ENCODE measurements at places on chromosomes 11 and 22. TPM values are rescaled to one million over a fixed set of nuclear protein-coding genes. Genes with fewer than 3 reads are reported as not detected.
A peak's percentile ranks its signal among the peaks of the same experiment; 100 is the strongest.

DNA sequence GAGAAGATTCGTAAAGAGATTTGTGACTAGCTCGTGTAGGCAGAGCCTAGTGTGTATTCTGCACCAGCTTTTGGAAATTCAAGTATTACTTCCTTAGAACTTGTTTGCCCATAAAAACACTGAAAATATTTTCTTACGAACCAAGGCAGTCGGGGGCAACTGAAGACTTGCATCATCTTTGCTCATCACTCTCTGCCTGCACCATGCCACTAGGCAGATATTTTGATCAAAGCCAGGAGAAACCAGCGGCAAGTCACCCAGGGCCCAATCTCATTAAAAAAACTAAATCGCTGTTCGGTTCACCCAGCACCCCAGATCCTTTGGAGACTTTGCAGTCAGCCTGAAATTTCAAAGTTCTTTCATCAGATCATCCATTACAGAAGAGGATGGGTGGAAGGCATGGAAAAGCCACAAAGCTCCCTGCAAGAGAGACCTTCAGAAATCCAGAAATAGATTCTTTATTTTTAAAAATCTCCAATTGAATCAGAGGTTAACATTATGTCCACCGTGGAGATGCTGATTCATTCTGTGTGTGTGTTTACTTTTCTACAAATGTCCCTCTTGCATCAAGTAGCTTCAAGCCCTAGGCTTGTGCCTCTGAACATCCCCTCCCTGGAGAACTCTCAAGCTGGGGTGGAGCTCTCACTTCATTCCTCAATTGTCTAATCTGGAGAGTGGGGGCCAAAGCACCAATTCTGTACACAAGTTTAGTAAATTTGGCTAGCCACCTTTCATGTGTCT is 78.4 kb downstream of the ETS1 start:
- no peak for DNase-seq

DNA sequence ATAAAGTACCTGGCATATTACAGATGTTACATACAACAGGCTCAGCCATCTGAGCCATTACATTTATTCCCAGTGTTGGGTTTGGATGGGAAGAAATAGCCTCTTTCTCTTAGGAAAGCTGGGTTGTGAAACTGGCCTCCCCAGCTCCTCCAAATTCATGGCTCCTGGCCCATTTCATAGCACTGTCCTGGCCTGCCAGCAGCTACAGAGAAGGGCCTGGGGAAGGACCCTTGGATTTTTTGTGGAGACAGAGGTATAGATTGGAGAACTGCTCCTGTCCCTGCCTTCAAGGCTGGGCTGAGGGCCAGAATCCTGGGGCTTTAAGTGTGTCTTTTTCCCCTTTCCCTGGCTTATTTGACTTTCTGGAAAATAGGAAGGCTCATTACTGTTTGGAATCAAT is 18.0 kb downstream of the PKNOX2 start:
- peak; percentile 50 for DNase-seq

DNA sequence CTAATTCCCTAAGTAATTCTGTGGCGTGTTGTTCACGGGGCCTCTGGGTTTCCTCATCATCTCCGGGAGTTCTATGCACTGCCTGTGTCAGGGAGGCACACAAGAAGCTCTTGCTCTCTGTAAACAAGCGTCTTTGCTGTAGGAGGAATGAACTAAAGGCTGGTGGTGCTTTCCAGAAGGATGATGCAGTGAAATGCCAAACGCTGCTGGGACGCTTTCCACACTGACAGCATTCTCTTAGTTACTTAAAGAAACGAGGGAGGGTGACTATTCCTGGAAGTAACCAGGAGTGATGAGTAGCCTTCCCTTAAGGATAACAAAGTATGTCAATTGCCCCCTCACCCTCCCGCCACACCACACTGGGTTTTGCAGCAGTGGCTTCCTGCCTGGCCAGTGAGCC is 38.5 kb upstream of the NUP50 start:
- peak; percentile 53 for DNase-seq

DNA sequence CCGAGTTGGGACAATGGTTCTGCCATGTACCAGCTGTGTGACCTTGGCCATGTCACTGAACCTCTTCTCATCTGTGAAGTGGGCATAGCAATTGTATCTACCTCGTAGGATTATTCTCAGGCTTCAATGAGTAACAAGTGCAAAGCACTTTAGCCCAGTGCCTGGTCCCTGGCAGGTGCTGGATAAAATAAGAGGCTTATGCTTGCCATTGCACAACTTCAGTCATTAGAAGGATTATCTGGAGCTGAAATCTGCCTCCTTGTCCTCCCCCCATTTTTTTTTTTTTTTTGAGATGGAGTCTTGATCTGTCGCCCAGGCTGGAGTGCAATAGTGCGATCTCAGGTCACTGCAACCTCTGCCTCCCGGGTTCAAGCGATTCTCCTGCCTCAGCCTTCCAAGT is 7.2 kb downstream of the SMTNL1 start:
- DNase-seq = no peak

DNA sequence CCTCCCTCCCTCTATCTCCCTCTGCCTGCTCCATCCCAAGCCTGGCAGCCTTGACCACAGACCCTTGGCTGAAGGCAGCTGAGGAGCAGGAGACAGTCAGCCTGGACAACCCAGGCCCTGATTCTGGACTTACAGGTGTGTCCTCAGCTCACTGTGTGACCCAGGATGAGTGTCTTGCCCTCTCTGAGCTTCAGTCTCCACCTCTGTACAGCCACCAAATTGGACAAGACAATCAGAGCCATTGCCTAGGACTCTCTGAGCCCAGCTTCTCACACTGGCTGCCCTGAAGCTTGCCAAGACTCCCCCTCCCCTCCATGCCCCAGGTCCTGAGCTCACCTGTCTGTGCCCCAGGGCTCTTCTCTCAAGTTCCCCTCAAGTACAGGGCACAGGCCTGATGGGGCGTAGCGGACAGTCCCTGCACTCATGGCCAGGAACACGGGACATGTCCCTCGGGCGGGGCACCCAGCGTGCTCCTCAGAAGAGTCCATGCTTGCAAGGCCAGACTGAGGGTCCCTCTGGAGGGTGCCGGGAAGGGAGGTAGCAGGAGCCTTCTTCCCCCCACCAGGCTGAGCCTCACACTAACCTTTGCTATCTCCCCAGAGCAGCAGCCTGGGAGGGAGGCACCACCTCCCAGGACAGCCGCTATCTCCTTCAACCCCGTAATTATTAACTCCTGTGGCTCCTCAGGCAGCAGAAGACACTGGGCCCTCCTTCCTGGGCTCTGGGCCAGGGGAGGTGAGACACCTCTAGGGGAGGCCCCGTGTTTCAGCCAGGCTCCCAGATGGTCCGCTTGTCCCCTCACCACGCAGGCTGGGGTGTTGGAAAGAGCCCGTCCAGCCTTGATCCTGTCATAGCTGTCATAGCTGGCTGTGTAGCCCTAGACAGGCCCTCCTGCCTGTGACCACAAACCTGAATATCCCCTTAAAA is 2.6 kb upstream of the RAB3IL1 start:
- DNase-seq = peak; percentile 17

GRCh38 chr11:3341298-3341697 is 37.6 kb downstream of the ZNF195 start:
- peak; percentile 29 for DNase-seq

DNA sequence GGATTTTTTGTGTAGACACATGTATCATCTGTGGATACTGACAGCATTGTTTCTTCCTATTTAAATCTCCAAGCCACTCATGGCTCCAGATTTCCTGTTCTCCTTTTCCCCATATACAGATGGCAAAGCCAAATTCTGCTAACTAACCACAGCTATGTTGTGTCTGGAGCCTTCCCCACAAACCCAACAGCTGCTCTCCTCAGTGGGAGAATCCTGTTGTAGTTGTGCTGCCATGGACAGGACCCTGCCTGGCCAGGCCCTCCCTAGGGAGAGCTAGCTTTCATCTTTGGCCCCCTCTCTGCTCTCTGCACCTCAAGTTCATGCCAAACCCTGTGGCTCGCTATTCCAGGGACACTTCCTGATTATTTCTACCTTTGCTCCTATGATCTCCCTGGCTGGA is 106.4 kb upstream of the CCDC90B start:
- DNase-seq = no peak

DNA sequence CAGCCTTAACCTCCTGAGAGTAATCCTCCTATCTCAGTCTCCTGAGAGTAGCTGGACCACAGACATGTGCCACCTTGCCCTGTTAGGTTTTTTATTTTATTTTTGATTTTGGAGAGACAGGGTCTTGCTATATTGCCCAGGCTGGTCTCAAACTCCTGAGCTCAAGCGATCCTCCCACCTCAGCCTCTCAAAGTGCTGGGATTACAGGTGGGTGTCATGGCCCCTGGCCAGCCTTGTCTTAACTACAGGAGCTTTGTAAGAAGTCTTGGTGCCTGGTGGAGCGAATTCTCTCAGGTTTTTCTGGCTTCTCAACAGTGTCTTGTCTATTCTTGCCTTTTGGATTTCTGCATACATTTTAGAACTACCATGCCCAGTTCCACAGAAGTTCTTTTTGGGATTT is 546.4 kb downstream of the TBC1D22A start:
- DNase-seq = no peak

DNA sequence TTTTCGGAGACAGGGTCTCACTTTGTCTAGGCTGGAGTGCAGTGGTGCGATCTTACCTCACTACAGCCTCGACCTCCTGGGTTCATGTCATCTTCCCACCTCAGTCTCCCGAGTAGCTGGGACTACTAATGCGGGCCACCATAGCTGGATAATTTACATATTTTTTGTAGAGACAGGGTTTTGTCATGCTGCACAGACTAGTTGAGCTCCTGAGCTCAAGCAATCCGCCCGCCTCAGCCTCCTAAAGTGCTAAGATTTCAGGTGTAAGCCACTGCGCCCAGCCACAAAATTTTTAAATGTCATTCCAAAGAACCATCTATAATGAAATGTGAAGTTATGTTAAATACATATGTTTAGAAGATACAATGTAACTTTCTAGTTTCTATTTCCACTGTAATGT is 4747.7 kb upstream of the OR11H1 start:
- no peak for DNase-seq

- DNase-seq = peak; percentile 74
Measured at GRCh38 chr11:118088531-118088930, 1.8 kb upstream of the SMIM35 start.

DNA sequence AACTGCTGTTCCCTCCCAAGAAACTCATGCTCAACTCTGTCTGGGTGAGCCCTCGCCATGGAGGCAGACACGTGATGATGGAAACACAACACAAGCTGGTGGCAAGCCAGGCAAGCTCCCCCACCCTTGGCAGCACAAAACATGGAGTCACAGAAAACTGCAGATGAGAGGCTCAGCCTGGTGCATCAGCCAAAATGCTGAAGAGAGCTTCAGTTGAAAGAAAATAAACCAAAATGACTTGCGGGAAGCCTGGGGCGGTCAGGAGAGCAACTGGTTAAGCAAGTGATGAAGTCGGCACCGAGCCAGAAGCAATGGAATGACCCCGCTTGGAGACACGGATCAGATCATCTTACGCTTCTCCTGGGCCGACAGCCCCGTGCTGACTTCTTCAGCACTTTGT is 68.3 kb downstream of the C11orf58 start:
- DNase-seq = peak; percentile 83

GRCh38 chr22:19275919-19276600 is 15.5 kb downstream of the CLTCL1 start:
- DNase-seq = peak; percentile 15

GRCh38 chr11:130431331-130431773 is 2.9 kb upstream of the ADAMTS8 start:
- peak; percentile 81 for DNase-seq

GRCh38 chr22:31912407-31912743 is 32.0 kb upstream of the YWHAH start:
- no peak for DNase-seq

GRCh38 chr11:57566005-57566904 is 1.2 kb downstream of the UBE2L6 start:
- peak; percentile 84 for DNase-seq

GRCh38 chr11:111598559-111598958 is 3.7 kb upstream of the SIK2 start:
- peak; percentile 96 for DNase-seq

DNA sequence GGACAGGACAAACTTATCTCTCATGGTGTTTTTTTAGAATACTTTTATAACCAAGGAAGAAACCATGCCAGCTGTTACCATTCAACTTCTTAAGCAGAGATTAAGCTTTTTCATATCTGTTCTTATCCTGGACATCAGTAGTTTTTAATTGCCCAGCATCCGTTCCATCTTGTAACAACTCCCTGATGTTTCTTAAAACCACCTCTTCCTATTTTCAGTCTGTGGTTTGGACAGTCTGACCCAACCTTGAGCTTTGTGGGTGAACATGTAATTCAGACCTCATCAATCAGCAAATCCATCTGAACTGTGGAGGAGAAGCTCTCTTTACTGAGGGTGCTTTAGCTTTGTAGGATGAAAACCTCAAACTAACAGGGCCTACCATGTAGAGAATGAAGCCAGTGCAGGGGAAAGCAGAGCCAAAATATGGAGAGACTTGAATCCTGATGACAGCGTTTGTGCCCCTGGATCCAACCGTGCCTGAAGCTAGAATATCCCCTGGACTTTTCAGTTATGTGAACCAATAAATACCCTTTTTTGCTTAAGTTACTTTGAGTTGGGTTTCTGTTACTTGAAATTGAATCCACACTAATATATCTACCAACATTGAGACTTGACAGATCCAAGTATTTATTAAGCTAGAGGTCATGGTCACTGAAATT is 9.4 kb downstream of the TUG1 start:
- no peak for DNase-seq

DNA sequence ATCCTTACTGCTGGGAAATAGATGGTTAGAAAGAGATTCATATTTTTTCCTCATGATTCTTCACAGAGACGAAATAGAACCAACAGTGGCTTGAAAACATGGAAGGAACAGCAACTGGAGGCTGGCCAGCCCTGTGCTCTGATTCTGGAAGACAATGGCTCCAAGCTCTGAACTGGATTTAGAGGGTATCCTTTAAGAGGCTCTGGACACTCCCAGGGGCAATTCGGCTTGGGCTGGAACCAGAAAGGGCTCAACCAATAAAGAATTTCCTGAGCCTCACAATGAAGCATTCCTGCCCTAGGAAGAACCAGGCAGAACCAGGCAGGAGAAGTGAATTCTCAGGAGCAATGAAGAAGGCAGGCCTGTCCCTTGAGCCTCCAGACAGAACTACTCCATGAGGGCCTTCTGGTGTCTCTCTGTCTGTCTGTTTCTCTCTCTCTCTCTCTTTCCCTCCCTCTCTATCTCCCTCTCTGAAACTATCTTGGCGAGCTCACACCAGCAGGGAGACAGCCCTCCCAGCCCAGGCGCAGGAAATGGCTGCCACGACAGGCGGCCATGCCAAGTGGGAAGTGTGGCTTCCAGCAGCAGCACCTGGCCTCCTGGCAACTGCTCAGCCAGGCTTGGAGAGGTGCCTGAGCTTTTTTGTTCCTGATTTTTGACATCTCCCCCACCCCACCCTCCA is 93.3 kb downstream of the RCN1 start:
- peak; percentile 56 for DNase-seq

The SHANK2 gene
- total RNA-seq = 1.1 TPM

The UNC93B1 gene
- 5.0 TPM for total RNA-seq

The MTCH2 gene
- 51.1 TPM for total RNA-seq

The CLDN5 gene
- 50.8 TPM for total RNA-seq

Measured in muscle of leg (tissue), 16 donors.